ENCODE measurements at places on chromosomes 6 and 20.

GRCh38 chr6:114588726-114589125 lies 245.9 kb upstream of the HS3ST5 start:
- no peaks in the 10 kb centered on the region for H3K4me1 ChIP-seq
- H3K4me3 ChIP-seq: no peak overlapping the region
- no peaks in the 10 kb centered on the region for H3K36me3 ChIP-seq
- H3K27ac ChIP-seq: no peak overlapping the region
- no peaks in the 10 kb centered on the region for H3K27me3 ChIP-seq

DNA sequence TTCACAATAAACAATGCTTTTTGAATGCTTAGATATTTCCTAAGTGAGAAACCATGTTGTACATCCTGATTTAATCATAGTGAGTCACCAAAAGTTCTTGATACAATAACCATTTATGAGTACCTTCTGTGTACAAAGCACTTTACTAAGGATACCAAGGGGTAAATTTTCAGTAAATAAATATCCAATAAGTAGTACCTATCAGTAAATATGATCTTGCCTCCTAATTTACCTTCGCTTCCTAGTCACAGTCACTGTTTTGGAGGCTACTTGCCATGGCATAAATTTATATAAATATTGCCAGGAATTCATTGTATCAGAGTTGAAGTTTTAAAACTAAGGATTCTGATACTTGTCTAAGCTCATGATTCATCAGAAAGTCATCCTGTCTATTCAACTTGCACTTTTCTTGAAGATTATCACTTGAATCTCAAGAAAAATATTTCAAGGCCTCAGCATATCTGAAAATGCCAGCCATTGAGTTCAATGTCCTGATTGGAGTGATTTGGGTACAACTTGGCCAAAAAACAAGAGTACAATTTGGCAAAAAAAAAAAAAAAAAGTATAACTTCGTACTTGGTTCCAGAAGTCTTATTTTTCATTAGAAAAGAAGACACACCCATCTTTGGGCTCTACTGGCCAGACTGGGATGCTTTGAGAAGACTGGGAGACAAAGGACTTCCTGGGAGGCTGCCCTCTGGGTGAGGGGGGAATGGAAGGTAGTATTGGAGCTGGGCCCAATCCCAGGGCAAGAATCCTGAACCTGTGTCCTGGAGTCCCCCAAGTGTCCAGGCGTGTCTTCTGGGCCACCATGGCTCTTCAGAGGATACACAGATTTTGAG lies 32.8 kb downstream of the RAB22A start:
- no peaks in the 10 kb centered on the region for H3K4me1 ChIP-seq
- H3K27me3 ChIP-seq: no peaks in the 10 kb centered on the region
- no peak for DNase-seq
- H3K27ac ChIP-seq: no peak overlapping the region
- H3K4me3 ChIP-seq: no peak overlapping the region

- H3K36me3 ChIP-seq: no peaks in the 10 kb centered on the region
- H3K4me3 ChIP-seq: no peak overlapping the region
- H3K27me3 ChIP-seq: no peaks in the 10 kb centered on the region
Observed at GRCh38 chr6:149840345-149841075, 23.6 kb downstream of the LRP11 start.

- no peaks in the 10 kb centered on the region for H3K27me3 ChIP-seq
- no peak overlapping the region for H3K4me3 ChIP-seq
- H3K27ac ChIP-seq: no peak overlapping the region
Observed at GRCh38 chr20:13401596-13401995, 180.5 kb downstream of the ISM1 start.

GRCh38 chr20:8255945-8256632 lies 124.0 kb downstream of the PLCB1 start:
- no peak overlapping the region for H3K4me3 ChIP-seq
- DNase-seq: no peak

DNA sequence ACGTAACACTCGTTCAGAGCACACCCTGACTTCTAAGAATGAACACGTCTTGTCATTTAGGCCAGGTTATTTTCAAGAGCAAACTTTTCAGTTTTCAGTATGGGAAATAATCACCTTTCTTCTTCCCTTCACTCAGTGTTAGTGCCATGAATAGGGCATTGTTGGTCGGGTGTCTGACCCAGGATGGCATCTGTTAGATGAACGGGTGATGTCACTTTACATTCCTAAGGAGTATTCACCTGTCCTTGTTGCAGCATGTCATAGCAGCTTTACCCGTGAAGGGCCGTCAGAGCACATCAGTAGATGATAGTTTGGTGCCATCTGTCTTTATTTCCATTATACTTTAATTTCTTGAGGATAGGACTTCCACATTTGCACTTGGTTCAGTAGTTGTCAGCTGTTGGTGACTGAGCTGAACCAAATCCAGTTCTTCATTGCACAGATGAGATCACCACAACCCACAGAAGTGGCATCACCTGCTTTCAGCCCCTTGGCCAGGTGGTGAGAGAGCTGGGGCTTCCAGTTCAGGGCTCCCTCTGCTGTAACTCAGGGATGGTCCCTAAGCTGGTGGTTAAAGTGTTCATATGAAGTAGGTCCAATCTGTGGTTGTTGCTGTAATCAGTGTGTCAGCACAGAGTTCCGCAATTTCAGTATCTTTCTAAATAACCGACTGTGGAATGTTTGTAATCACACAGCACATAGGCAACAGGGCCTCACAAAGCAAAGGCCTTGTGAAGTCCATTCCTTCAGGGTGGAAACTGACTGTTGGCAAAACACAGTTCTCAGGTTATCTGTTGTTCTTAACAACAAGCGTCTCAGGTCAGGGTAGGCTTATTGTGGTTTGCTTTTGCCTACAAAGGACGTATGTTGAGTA lies 68.2 kb downstream of the FAM120B start:
- DNase-seq: no peak
- H3K4me1 ChIP-seq: peaks cover 7% of the 10 kb centered on the region
- no peak overlapping the region for H3K4me3 ChIP-seq
- H3K36me3 ChIP-seq: peaks cover 16% of the 10 kb centered on the region

- H3K36me3 ChIP-seq: peaks cover 54% of the 10 kb centered on the region
- peaks cover 12% of the 10 kb centered on the region for H3K4me1 ChIP-seq
- DNase-seq: no peak
- H3K27me3 ChIP-seq: no peaks in the 10 kb centered on the region
Observed at GRCh38 chr20:34536798-34537394, 20.7 kb downstream of the DYNLRB1 start.

GRCh38 chr6:150874179-150874578 lies 8.7 kb downstream of the MTHFD1L start:
- H3K4me1 ChIP-seq: no peaks in the 10 kb centered on the region
- H3K4me3 ChIP-seq: no peak overlapping the region
- no peaks in the 10 kb centered on the region for H3K27me3 ChIP-seq
- DNase-seq: no peak
- H3K27ac ChIP-seq: no peak overlapping the region

GRCh38 chr6:133446789-133447188 lies 205.6 kb downstream of the EYA4 start:
- H3K27me3 ChIP-seq: no peaks in the 10 kb centered on the region
- DNase-seq: no peak
- H3K4me3 ChIP-seq: no peak overlapping the region
- H3K36me3 ChIP-seq: no peaks in the 10 kb centered on the region

DNA sequence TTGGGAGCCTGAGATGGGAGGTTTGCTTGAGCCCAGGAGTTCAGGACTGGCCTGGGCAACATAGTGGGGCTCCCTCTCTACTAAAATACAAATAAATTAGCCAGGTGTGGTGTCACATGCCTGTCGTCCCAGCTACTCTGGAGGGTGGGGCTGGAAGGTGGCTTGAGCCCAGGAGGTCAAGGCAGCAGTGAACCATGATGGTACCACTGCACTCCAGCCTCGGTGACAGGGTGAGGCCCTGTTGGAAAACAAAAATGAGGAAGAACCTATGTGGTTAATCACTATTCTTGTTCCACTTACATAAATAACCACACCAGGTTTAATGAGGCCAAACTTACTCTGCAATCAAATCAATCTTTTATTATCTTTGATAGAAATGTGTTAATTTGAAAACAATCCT lies 5.4 kb downstream of the PPDPF start:
- no peaks in the 10 kb centered on the region for H3K27me3 ChIP-seq
- peaks cover 10% of the 10 kb centered on the region for H3K36me3 ChIP-seq
- DNase-seq: no peak
- H3K4me3 ChIP-seq: no peak overlapping the region
- H3K4me1 ChIP-seq: peaks cover 16% of the 10 kb centered on the region

DNA sequence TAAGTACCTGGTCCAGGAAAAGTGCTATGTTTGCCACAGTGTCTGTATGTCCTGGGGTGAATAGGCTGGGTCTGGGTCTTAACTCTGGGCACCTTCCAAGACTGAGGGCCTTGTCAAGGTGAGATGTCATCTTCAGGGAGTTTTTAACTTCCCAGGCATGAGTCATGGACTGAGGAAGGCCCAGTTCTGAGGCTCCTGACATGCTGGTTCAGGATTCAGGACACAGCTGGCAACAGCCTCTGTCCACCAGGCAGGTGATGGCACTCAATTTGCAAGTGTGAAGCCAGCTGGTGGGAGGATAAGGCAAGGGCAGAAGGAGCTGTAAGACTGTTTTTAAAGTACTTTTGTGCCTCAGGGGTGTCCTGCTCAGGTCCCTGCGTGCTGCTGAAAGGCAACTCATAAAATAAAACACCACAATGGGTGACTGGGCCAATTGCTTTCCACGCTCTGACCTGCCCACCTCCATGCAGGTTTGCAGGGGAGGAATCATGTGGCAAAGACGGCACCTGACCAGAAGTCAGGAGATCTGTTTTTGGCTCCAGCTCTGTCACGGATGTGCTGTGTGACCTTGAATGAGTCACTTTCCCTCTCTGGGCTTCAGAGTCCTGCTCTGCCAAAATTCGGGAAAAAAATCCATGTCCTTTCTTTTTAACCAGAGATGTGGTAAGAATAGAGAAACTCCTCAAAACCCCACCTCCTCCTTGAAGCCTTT lies 4.9 kb upstream of the PACSIN1 start:
- DNase-seq: no peak

GRCh38 chr6:47306887-47307286 lies 2.8 kb downstream of the TNFRSF21 start:
- peaks cover 15% of the 10 kb centered on the region for H3K4me1 ChIP-seq
- H3K36me3 ChIP-seq: no peaks in the 10 kb centered on the region
- peaks cover 11% of the 10 kb centered on the region for H3K27me3 ChIP-seq
- no peak overlapping the region for H3K27ac ChIP-seq
- no peak overlapping the region for H3K4me3 ChIP-seq
- no peak for DNase-seq

GRCh38 chr6:148701375-148701774 lies 45.5 kb upstream of the UST start:
- H3K27me3 ChIP-seq: no peaks in the 10 kb centered on the region
- peak overlapping the region; percentile 47 for H3K4me3 ChIP-seq
- no peak overlapping the region for H3K27ac ChIP-seq
- H3K4me1 ChIP-seq: no peaks in the 10 kb centered on the region
- no peaks in the 10 kb centered on the region for H3K36me3 ChIP-seq

- no peak overlapping the region for H3K4me3 ChIP-seq
- no peak overlapping the region for H3K27ac ChIP-seq
- no peaks in the 10 kb centered on the region for H3K27me3 ChIP-seq
- no peaks in the 10 kb centered on the region for H3K4me1 ChIP-seq
Observed at GRCh38 chr6:161828355-161828754, 554.5 kb upstream of the AGPAT4 start.

DNA sequence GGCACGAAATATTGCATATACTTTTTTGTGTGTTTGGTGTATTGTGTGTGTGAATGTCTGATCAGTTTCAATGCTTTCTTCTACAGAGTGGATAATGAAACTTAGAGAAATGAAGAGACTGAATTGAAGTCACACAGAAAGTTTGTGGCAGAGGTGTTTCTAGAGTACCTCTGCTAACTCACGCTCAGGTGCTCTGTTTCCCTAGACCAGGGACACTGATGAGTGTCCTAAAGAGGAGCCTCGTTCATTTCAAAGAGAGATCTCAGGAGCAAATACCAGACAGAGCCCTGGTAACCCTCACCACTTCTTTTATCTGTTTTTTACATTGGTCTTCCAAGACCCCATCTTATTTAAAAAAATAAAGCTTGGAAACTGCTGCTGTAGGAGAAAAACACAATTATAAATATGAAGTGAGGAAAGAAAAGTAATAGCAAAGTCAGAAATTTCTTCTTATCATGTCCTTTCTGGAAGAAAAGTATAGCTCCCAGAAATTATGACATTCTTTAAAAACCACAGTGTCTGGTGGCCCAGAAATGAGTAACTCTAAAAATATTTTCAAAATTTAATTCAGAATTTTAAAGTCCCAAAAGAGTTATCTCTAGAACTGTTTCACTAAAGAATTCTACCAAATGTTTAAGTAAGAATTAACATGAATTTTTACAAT lies 720.6 kb downstream of the RFPL4B start:
- H3K4me1 ChIP-seq: no peaks in the 10 kb centered on the region
- no peak overlapping the region for H3K27ac ChIP-seq
- H3K4me3 ChIP-seq: no peak overlapping the region
- H3K27me3 ChIP-seq: no peaks in the 10 kb centered on the region
- H3K36me3 ChIP-seq: no peaks in the 10 kb centered on the region
- DNase-seq: no peak

DNA sequence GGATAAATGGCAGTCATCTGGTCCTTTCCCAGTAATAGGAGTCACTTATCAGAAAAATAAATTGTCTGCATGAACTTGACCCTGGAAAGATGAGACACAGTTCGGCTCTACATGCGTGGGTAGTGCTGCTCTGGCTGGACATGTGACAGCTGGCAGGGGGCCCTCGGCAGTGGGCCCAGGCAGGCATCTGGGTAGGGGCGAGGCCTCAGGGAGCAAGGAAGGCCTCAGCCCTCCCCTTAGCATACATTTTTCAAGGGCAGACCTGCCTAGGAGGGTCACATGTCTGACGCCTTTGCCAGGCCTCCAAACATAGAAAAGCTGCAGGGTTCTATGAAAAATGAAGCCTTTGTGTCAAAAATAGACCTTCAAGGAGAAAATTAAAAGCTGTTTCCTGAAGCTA lies 12.8 kb upstream of the ILRUN start:
- no peak overlapping the region for H3K27ac ChIP-seq
- no peaks in the 10 kb centered on the region for H3K27me3 ChIP-seq
- DNase-seq: no peak

DNA sequence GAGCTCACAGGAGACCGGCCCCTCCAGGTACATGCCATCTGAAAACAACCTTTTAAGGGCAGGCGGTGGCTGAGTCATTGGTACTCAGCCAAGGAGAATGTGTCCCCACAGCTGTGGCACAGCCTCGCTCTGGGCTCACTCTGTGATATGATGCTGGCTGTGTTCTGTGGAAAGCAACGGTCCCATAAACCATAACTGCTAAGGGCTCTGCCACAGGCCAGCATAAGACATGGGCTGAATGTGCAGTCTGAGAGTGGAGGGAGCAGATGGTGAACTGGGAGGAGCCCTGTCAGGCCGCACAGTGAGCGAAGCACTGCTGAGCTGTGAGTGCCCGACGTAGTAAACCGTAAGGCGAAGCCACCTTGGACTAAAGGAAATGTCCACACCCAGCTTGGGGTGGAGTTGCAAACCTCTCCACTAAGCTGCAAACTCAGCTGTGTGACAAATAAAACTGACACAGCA lies 375.8 kb downstream of the THBS2 start:
- H3K27ac ChIP-seq: no peak overlapping the region
- no peaks in the 10 kb centered on the region for H3K27me3 ChIP-seq
- no peaks in the 10 kb centered on the region for H3K36me3 ChIP-seq
- H3K4me1 ChIP-seq: no peaks in the 10 kb centered on the region
- DNase-seq: no peak
- H3K4me3 ChIP-seq: no peak overlapping the region

GRCh38 chr6:113672491-113673149 lies 184.5 kb upstream of the MARCKS start:
- no peak overlapping the region for H3K4me3 ChIP-seq
- no peaks in the 10 kb centered on the region for H3K36me3 ChIP-seq

GRCh38 chr6:127299522-127300240 lies 33.0 kb downstream of the RNF146 start:
- no peak for DNase-seq
- H3K27me3 ChIP-seq: no peaks in the 10 kb centered on the region
- no peak overlapping the region for H3K4me3 ChIP-seq
- peaks cover 11% of the 10 kb centered on the region for H3K36me3 ChIP-seq

Data from effector memory CD4-positive, alpha-beta T cell (primary cell).